ENCODE measurements at places on chromosomes 1 and 21.

GRCh38 chr1:39646232-39647081, 7.0 kb upstream of the HEYL start:
- DNase-seq = no peak

- no peak for DNase-seq
These were observed 103.6 kb downstream of the SPAG17 start for GRCh38 chr1:118081387-118081786.

GRCh38 chr1:106889059-106889458, 167.4 kb upstream of the PRMT6 start:
- no peak for DNase-seq

GRCh38 chr21:43717166-43717853, 1.6 kb upstream of the PDXK start:
- DNase-seq = no peak

- no peak for DNase-seq
These were observed 21.3 kb upstream of the MAPKAPK2 start for GRCh38 chr1:206663362-206663761.

DNA sequence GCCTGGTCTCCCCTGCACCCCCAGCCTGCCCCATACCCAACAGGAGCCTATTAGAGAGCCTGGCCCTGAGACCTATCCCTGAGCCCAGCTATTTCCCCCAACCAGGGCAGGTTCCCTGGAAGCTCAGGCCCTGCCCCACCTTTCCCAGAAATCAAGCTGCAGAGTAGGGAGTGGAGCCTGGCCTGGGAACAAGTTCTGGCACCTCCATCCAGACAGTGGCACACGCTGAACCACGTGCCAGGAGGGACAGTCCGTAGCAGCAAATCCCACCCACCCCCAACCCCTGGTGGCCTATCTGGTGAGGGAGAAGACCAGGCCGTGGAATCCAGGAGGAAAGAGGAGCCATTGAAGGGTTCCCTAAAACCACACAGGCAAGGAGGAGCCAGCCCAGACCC, 22.6 kb downstream of the TNNT2 start:
- no peak for DNase-seq

GRCh38 chr1:64848803-64849202, 103.9 kb downstream of the RAVER2 start:
- no peak for DNase-seq

DNA sequence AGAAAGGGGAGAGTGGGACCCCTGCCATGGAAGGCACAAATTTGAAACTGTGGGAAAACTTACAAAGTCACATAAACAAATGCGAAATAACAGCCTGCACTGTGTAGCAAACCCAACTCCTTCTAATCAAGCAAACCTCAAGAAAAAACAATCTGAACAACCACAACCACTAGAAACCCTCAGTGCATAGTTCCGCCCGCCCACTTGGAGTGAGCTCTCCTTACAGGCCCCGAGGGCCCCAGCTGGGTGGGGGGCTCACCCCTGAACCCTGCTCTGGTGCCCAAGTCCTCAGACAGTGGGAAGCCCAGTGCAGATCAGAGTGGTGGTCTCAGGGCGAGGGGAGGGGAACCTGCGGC, 931 bp upstream of the MXRA8 start:
- DNase-seq = no peak

DNA sequence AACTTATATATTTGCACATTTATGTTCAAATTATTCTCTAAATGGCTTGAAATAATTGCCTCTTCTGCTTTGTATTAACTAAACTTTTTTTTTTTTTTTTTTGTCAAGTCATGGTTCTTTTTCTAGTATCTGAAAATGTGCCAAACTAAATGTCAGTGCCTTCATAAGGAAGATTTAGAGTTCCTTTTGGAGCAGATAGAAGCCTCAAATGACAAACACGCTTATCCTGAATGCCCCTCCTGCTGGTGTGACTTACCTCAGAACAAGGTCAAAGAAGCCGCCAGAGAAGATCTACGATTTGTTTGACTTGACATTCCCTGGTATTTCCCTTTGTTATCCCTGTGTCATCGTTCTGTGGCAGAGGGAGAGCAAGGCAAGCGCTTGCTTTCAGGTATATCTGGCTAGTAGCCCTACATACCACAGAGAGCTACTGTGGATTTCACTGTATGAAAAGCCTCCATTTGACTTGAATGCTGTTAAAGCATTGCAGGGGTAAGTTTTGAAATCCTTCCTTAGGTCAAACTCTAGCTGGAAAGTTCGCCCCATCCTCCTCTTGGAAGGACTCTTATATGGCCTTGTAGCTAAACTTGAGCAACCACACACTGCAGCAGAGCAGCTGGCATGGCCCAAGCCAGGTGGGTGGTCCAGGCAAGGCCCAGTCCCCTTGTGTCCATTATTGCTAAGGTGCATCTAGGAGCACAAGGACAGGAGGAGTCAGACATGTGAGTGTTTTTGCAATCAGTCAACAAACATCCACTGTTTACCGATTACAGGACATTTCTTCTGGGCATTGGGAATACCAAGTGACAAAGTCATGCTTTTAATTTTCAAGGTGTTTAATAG, 285.4 kb upstream of the USP25 start:
- no peak for DNase-seq

- DNase-seq = peak; percentile 30
These were observed 9.2 kb upstream of the LAD1 start for GRCh38 chr1:201408176-201408833.

- no peak for DNase-seq
These were observed 43.1 kb downstream of the DUSP10 start for GRCh38 chr1:221698579-221699349.

GRCh38 chr21:43994085-43994484, 18.0 kb upstream of the TRAPPC10 start:
- no peak for DNase-seq

- DNase-seq = no peak
These were observed at the start of gene VWA5B1 for GRCh38 chr1:20290624-20291597. TSS of gene VWA5B1 (plus strand) at chr1:20290875. CDS start at chr1:20310602, 19,727 bp downstream.

DNA sequence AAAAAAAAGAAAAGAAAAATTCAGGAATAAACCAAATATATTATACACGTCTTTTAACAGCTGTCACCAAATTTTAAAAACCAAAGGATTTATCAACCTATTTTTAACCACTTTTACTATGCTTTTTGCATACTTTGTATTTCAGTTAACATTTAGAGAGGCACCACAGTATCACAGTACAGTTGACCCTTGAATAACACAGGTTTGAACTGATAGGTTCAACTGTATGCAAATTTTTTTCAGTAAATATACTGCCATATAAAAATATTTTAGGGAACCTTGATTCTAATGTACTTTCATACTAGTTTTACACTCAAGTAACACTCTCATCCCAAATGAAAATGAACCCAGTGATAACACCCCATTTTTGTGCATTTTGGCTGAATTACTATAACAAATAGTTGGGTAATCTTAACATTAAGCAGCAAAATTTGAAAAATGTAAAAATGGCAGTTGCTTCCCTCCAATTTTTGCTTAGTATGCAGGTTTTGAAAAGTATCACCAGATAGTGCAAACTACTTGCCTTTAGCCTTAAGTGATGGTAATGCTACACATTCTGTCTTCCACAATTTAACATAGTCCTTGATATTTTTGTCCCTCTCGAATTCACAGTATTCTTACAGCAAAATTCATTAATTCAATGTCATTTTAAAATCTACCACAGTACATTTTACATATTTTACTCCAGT, 10.8 kb upstream of the ADCY10 start:
- DNase-seq = no peak

- no peak for DNase-seq
These were observed 45.5 kb upstream of the RAVER2 start for GRCh38 chr1:64699327-64699726.

DNA sequence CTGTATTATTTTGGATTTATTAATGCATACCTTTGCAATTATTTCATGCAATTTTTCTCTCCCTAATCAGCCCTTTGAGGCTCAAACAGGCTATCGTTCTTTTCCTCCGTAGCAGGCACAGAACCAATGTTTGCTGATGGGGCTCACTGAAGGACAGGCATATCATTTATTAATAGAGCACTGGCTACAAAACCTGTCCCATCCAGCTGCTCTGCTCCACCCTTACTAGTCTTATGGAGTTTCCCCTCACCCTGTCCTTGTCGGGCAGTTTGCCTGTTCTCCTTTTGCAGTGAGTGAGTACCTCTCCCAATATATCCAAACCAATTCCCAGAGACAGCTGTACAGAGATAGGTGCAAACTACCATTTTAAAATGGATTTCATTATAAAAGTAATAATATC, 16.6 kb upstream of the FCAMR start:
- DNase-seq = no peak

GRCh38 chr21:45979651-45980050, 1.9 kb upstream of the COL6A1 start:
- DNase-seq = no peak

DNA sequence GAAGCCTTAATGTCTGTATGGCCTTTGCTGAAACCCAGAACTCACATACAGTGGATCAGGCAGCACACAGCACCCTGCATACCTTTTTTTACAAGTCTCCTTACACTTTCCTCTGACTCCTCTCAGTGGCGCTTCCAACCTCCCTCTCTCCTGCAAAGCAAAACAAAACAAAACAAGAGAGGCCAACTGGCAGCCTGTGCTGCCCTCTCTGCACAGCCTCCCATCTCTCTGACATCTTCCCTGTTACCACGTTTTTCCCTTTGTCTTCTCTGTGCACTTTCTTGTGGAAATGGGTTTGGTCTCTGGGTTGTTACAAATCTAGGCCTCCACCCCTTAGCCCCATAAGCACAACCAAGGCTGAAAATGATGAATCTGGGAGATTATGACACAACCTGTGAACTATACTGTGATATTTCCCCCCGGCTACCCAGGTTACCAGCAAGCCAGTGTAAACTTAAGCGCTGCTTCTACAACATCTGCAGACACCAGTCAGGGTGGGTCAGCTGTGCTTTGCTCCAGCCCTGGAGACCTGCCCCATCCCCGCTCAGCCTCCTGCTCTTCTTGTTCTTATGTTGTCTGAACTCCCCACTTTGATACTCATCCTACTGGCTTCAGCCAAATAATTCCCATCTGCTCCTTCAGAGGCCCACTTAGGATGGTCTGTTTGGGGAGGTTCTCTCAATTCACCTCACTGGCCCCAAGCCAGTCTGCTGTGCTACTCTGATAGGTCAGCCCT, 54.9 kb upstream of the FMOD start:
- DNase-seq = no peak

- DNase-seq = no peak
These were observed at the start of gene LAMC2 for GRCh38 chr1:183185941-183186490. TSS of gene LAMC2 (plus strand) at chr1:183186264. CDS start at chr1:183186353, 89 bp downstream.
